ENCODE measurements at places on chromosomes 12 and 14. TPM values are rescaled to one million over a fixed set of nuclear protein-coding genes. Genes with fewer than 3 reads are reported as not detected.

LARP4 gene
- total RNA-seq = 42.9 TPM

TTC9 gene
- 2.2 TPM for total RNA-seq

ZBTB1 gene
- 18.5 TPM for total RNA-seq

P3H3 gene
- total RNA-seq = 11.0 TPM

RASSF9 gene
- total RNA-seq = 2.9 TPM

SLC25A29 gene
- 24.7 TPM for total RNA-seq

ACRBP gene
- total RNA-seq = 0.43 TPM

ZFP36L1 gene
- 66.6 TPM for total RNA-seq

PARP2 gene
- 6.5 TPM for total RNA-seq

SCN8A gene
- 0.24 TPM for total RNA-seq
